ENCODE measurements at places on chromosomes 7 and 10.

DNA sequence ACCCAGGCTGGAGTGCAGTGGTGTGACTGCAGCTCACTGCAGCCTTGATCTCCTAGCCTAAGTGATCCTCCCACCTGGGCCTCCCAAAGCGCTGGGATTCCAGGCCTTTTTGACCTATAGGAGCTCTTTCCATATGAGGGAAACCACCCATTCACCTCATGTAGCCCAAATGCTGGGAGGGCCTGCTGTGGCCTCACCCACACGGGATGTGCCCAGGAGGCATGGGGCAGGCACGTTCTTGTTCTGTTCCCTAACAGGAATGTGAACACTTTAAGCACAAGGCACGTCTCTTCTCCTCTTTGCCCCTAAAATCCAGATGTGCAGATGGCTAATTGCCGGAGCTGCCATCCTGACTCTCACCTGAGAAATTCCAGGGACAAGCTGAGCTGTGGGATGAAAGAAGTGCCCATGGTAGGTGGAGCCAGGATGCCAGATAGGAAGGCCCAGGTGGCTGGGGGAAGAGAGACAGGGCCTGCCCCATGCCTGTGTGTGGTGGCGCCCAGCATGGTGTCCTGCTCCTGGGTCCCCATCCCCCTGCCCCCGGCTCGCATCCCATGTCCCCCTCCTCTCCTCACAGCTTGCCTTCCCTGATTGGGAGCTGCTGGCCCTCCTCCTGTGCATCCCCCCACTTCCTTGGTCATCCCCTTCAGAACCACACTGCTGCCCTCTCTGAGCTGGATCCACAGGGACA, 17.3 kb downstream of the CAMK2B start:
- peak; percentile 9 for DNase-seq

DNA sequence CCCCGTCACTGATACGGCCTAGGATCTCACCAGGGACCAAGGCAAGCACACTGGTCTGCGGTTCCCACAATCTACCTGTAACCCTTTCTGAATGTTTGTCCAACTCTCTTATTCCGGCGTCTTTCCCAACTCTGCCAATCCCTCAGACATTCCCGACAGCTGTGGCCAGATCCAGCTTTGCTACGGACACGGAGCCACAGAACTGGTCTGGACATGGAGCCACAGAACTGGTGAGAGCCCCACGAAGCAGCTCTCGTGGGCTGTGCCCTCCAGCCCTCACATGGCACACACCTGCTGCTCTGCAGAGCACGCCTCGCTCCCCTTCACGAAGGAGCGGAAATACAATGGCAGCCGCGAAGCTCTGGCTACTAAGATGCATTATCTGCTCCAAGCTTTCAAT, 376.8 kb downstream of the DNAJB6 start:
- DNase-seq: no peak

- no peak for DNase-seq
Measured at GRCh38 chr7:16526742-16527540, at the start of gene LRRC72. Gene LRRC72 (plus strand): TSS chr7:16526825. CDS start chr7:16526953, 128 bp downstream.

DNA sequence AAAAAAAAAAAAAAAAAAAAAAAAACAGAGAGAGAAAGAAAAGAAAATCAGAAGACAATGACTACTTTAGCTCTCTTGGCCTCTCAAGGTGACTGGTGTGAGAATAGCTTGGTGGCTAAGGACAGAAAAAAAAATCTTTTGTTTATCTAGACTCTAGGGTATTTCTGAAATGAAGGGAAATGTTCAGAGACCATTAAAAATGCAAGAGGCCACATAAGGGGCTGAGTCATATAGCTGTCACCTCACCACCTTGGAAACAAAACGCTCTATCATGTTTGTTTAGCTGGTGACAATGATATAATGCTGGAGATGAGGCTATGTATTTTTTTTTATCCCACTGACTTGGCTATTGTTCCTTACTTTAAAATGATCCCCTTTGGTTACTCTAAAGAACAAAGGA, 287.0 kb upstream of the CDC14C start:
- DNase-seq: no peak

DNA sequence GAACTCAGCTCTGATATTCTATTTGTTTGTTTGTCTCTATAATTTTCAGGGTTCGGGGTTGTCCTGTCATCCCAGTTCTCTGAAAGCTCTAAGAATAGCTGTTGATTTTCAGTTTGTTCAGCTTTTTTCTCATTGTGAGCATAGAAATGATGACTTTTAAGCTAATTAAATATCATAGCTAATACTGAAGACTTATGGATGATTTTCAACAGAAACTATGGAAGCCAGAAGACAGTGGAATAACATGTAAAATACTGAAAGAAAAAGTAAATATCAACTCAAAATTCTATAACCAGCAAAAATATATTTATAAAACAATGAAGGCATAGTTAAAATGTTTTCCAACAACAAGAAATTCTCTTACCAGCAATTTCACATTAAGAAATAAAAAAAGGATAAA, 96.4 kb upstream of the ETV1 start:
- no peak for DNase-seq

- no peak for DNase-seq
Measured at GRCh38 chr7:336810-337566, 47.0 kb downstream of the FOXL3 start.

- DNase-seq: no peak
Measured at GRCh38 chr7:116809636-116810266, 52.6 kb upstream of the CAPZA2 start.

DNA sequence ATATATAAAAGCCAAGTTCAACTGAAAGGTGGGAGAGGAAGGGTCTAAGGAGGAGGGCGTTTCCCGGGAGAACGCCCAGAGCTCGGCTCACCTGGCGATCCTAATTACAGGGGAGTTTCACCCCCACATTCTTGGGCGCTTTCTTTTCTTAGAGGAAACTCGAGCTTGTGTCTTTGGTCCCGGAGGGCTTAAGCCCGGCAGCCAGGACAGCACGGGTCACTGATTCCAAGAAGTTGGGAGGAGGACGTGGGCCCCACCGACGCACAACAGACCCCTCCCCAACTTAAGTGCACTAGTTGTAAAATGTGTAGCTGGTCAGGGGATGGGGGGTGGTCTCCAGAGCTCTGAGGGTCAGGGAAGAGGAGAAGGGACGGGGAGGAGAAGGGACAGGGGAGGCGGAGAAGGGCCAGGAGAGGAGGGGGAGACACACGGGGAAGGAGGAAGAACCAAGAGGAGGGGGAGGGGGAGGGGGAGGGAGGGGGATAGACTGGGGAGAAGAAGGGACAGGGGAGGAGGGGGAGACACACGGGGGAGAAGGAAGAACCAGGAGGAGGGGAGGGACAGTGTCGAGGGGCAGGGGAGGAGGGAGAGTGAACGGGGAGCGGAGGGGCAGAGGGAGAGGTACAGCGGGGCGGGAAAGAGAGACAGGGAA, 874 bp downstream of the BAIAP2L1 start:
- no peak for DNase-seq

DNA sequence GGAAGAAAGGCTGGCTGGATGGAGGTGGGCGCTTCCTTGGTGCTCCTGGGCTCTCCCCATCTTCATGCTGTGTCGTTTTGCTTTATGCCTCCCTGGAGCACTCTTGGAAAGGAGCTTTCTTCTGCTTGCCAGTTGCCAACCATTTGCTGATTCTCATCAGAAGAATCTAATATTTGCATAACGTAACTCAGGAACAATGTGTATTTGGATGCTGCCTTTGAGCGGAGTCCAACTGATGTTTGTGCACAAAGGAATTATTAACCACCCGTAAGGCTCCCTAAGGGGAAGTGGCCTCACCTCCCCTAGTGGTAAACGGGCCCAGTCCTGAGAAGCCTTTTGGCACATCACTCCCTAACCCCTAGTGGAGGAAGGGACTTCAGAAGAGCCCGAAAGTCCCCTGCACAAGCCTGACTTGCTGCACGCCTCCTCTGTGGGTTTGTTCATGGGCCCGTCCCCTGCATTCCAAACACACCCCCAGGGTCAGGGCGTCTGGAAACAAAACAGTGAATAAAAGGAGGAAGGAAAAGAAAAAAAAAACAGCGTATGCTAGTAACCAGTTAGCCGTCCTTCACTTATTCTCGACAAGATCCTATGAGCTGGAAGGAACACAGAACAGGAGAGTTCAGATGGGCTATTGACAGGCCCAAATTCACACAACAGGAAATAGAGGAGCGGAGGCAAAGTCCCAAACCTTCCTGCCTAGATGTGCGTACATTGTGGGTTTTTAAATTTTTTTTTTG, 602.2 kb downstream of the LRMDA start:
- peak; percentile 30 for DNase-seq

GRCh38 chr10:62749093-62749683, 55.3 kb upstream of the ADO start:
- DNase-seq: no peak

DNA sequence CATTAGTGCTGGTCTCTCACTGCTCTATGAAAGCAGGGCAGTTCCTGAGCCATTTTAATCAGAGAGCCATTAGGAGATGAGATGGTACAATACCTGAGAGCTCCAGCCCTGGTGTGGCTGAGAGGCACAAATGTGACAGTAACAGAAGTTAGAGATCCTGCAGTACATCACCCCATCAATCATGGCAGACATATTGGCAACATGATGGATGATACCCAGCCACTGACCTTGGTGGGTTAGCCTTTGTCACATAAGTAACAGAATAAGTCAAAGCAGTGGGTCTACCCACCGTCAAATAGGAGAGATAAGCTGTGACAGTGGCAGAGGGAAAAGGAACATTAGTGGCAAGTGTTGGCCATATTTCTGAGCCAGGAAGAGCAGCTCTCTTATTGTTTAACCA, 53.3 kb upstream of the NXPH1 start:
- no peak for DNase-seq

- no peak for DNase-seq
Measured at GRCh38 chr10:33921970-33922605, 587.6 kb upstream of the NRP1 start.

DNA sequence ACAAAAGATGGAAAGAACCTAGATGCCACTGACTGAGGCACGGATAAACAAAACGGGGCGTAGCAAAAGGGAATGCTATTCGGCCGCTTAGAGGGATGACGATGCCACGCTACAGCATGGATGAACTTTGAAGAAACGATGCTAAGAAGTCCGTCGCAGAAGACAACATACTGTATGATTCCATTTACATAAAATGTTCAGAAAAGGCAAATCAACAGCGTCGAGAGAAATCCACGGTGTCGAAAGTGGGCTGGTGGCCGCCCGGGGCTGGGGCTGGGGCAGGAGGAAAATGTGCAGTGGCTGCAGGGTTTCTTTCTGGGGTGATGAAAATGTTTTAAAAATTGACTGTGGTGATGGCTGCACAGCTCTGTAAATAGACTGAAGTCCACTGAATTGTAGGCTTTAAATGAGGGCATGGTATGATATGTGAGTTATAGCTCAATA, 24.1 kb downstream of the GNA12 start:
- DNase-seq: no peak

DNA sequence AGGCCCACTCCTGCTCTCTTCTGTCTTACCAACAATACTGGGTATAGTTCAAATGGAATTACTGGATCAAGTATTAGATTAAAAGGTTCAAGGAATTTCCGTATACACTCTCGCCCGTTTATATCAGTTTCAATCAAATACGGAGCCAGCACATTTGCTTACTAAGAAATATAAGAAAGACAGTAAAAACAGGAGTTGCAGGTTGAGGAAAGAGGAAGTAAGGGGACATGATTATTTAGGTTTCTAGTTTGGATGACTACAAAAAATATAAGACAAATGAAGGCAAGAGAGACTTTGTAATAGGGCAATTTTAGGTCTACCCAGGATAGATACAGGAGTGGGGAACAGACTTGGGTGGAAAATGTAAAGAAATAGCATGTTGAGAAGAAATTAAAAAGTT, 109.9 kb upstream of the ABI1 start:
- no peak for DNase-seq

GRCh38 chr10:6770846-6771245, 190.8 kb upstream of the PRKCQ start:
- no peak for DNase-seq

- DNase-seq: no peak
Measured at GRCh38 chr7:48384180-48384752, 213.0 kb downstream of the ABCA13 start.

DNA sequence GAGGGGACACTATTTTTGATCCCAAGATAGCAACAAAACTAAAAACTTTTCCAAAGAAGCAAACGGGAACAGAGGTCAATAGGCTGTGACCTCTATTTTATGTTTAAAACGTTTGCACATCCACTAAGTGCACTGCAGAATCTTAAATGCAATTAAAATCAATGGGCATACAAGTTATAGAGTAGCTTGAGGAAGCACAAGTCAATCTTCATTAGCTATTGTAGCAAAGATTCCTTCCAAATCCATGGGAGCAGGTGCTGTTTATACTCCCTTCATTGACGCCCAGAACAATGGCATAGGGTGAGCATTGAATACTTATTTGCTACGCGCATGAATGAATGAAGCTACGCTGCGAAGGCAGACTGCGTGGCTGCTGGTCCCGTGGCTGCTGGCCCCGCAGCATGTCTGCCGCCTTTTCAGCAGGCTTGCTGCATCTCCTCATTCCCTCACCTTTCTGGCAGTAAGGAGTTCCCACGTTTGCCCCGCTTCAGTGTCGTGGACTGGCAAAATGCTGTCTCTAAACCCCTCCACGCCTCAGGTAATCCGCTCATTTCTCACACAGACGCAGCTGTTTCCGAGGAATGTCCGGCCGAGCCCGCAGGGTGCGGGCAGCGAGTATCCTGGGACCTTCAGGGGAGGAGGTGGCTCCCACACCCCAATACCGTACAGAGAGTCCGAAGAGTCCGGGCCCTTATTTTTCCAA, 754 bp upstream of the PHYHIPL start:
- no peak for DNase-seq

DNA sequence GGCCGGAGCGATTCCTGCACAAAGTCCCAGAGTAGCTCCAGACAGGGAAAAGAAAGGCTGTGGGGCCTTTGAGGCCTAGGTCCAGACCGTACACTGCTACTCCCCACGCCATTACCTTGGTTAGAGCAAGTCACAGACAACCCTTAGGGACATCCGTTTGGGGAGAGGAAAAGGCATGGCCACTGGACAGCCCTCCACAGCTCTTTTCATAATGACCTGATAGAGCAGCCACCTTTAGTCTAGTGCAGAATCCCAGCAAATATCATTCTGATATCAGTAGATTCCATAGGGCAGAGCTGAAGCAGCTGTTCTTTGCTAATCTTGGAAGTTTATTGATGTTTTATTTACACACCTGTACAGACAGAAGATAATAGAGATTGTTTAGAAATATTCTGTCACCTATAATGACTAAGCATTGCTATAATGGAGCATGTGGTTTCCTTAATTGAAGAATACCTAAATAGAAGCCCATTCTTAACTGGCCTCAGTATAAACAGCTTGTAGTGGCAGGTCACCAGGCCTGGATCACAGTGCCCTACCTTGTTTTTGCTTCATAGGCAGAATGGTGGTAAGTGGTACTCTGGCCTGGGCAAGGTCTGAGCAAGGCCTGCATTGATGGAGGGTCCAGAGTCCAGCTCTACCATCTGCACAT, 27.9 kb downstream of the OGDH start:
- DNase-seq: no peak

- no peak for DNase-seq
Measured at GRCh38 chr7:66257481-66257880, 52.3 kb downstream of the TPST1 start.

- DNase-seq: no peak
Measured at GRCh38 chr7:94099679-94100078, 95.5 kb upstream of the BET1 start.

DNA sequence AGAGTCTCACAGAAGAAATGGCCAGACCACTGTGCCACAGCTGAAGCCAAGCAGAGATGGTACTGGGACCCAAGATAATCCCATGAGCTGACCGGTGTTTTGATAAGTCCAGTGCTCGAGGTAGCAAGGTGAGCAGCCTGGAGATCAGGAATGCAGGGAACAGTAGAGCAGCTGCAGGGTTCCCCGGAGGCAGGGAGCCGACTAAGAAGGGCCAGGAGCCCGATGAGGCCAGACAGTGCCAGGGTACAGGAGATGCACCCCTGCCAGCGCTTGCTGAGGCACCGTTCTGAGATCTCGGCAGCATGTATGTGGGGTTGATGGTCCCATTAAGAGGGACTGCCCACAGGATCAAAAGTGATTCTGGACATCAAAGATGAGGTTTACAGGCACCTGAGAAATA, 47.1 kb downstream of the VSTM4 start:
- no peak for DNase-seq

Data from ovary (tissue), 10 donors.